ENCODE measurements at places on chromosomes 7 and 10.

- DNase-seq = no peak
Observed at GRCh38 chr10:129171812-129172211, 295.2 kb upstream of the MGMT start.

GRCh38 chr7:44685723-44686122 is 62.9 kb upstream of the ZMIZ2 start:
- no peak for DNase-seq

DNA sequence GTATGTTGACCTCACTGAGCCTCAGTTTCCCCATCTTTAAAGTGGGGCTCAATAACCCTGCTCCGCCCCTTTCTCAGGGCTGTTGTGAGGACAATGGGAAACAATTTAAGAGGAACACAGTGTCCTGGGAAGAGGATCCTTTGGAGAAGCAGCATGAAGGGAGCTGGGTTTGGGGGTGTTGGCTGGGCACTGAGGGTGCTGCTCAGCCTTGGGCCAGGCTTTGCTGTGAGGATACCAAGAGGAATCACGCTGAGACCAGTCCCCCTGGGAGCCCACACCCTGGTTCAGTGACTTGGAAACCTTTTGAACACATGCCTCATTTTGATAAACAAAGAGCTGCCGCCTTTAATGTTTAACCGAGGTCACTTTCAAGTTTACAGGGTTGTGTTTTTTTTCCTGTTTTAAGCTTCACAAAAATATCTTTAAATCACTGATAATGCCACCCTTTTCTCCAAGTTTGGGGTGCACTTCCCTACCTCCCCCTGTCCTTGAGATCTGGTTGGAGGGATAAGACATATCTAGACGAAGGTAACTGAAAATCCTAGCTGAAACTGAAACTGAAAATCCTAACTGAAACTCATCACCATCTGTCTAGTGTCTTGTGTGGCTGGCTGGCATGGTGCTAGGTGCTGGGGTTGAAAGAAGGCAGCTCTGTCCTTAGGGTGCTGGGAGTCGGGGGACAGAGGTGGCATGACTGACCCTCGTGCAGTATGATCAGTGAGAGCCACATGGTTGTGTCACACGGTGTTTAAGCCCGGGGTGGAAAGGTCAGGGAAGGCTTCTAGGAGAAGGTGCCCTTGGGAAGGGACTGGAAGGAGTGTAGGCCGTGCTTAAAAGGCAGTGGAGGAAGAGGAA is 27.7 kb downstream of the ZNF775 start:
- DNase-seq = no peak

GRCh38 chr10:90859321-90859751 is 1.5 kb upstream of the HTR7 start:
- DNase-seq = no peak

- no peak for DNase-seq
Observed at GRCh38 chr7:56287429-56288138, 171.4 kb upstream of the NUPR2 start.

GRCh38 chr10:110649347-110650264 is 5.5 kb downstream of the RBM20 start:
- no peak for DNase-seq

- DNase-seq = no peak
Observed at GRCh38 chr7:42491106-42491505, 254.1 kb upstream of the GLI3 start.

DNA sequence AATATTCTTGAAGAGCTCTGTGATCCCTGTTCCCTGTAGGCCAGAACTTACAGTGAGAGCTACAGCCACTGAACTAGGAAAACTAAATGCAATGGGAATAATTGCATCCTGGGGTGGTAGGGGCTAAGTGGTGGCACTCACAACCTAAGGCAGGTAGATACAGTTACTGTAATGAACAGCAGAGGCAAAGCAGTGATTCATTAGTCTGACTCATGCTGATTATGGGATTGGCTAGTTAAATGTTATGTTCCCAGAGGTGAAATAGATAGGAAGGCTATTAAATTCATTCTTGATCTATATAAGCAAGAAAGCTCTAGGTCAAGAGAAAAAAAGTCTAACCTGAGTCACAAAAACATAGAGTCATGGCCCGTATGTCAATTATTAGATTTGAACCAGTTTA is 173.1 kb upstream of the MALRD1 start:
- DNase-seq = no peak

GRCh38 chr7:138064856-138065357 is 11.4 kb upstream of the AKR1D1 start:
- no peak for DNase-seq

DNA sequence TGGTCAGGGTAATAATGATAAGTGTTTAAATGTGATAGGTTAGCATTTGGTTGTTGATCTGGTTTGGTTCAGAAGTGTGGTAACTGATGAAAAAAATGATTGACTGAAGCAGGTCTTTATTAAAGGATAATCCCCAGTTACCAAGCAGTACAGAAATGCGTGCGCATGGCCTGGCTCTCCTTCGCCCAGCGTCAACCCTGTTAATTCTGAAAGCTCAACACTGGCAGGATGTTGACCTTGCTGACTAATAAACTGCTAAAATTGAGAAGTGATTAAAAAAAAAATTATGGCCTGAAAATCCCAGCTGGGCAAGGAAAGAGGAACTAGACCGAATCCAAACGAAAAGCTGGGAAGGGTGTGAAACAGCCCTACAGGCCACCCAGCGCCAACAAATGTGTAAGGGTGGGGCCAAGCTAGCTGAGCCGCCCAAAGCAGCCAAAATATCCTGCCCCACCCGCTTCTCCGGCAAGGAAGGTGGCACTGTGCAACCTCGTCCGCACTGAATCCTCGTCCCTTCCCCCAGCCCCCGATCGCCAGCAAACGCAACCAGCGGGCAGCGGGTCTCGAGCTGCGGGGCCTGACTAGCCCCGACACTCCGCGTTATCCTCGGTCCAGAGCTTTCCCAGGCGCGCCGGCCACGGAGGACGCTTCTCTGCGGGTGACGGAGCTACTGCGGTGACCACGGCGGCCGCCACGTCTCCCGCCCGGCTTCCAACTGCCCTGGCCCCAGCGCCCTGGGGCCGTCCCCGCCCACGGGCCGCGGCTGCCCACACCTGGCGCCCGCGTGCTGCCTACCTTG is 561 bp downstream of the SHTN1 start:
- no peak for DNase-seq

- no peak for DNase-seq
Observed at GRCh38 chr10:17406036-17406834, 48.2 kb downstream of the ST8SIA6 start.

GRCh38 chr7:94425546-94425945 is 30.9 kb downstream of the COL1A2 start:
- no peak for DNase-seq

- no peak for DNase-seq
Observed at GRCh38 chr10:28008054-28008453, 9.2 kb upstream of the ODAD2 start.

GRCh38 chr7:30994206-30995100 is 30.7 kb downstream of the GHRHR start:
- DNase-seq = no peak

- DNase-seq = no peak
Observed at GRCh38 chr7:72336382-72336631, 75.8 kb downstream of the CALN1 start.

GRCh38 chr10:31884386-31884785 is 44.2 kb downstream of the ARHGAP12 start:
- DNase-seq = no peak

- no peak for DNase-seq
Observed at GRCh38 chr7:26668821-26669220, 195.6 kb downstream of the SKAP2 start.

DNA sequence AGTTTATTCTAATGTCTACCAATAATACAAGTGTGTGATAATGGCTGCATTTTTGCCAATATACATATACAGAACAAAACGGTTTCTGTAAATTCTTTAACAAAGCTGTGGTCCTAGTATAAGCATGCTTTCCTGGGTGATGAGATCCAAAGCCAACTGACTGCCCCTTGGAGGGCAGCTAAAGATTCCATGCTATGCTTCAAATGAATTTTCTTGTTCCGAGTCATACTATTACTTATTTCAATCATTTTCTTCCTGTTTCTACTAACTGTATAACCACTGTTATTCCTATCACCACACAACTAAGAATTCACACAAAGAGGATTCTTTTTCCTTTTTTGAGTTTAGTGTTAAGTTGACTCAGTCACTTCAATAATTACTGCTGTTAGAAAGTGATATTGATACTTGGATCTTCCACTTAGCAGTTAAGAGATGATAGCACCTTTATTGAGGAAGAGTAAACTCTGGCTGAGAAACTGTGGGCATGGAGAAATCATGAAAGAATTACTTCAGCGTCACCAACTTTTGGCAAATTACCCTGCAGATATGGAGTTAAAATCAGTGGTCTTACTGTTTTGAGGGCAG is 197.5 kb downstream of the ARL4A start:
- DNase-seq = no peak

DNA sequence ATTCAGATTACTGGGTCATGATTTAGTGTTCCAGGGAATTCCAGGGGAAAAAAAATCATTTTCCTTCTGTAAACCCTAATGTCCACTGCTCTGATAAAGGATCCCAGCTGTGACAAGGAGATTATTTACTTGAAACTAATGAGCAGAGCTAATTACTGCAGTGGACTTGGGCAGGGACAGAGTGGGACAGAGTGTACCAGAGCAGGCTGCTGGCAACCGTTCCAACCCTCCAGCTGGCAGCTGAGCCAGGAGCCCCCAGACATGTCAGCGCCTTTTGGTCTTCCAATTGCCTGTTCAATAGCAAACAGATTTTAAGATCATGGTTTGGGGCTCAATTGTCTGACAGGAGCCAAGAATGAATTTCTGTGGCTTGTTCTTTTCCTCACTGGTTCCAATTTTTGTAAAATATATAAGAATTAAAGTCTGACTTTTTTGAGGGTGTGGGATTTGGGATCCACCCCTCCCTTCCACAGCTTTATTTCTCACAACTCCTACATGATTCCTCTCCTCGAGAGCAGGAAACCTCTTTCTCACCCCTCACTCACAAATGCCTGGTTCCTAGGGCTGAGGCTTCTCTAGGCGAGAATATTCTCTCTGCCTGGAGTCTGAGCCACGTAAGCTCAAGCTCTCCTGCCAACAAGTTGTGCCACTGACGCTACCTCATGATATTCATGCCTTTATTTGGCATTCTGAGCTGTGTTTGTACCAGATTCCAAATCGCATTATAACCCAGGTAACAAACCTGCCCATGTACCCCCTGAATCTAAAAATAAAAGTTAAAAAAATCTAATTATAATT is 20.6 kb upstream of the FAM180A start:
- peak; percentile 18 for DNase-seq

DNA sequence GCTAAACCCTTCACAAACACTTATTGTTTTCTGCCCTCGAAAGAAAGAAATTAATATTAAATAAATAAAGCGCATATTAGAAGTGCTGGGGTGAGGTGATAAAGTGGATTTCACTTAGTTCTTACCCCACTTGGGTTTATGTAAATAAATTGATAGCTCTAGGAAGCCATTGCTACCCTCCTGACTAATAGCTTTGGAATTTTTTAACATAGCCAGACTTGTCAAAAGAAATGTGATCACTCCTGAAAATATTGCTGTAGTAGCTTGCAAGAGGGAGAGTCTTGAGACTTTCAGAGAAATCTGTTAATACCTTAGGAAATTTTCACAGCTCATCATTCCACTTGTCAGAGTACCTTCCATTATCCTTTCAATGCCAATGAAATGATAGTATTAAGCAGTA is 7.6 kb downstream of the ARL5B start:
- DNase-seq = no peak

- DNase-seq = no peak
Observed at GRCh38 chr7:116403265-116403664, 96.3 kb upstream of the CAV2 start.

DNA sequence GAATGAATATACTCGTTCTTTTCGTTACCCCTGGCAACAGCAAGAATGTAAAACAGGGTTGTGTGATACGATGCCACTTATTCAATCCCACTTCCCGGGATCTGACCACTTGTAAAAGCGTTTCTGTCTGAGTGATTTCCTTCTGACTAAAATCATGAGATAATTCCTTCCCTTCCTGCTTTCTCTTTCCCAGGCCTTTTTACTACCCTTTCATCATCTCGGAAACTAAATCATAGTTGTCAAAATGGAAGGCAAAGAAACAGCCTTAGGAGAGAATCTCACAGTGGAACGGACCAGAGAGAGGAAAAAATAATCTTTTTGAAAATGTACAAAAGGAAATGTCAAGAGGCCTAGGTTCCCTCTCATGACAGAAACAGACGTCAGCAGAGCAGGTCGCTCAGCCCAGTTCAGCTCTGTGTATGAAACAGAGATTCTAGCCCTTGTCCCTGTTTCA is 29.8 kb downstream of the DIP2C start:
- DNase-seq = no peak

DNA sequence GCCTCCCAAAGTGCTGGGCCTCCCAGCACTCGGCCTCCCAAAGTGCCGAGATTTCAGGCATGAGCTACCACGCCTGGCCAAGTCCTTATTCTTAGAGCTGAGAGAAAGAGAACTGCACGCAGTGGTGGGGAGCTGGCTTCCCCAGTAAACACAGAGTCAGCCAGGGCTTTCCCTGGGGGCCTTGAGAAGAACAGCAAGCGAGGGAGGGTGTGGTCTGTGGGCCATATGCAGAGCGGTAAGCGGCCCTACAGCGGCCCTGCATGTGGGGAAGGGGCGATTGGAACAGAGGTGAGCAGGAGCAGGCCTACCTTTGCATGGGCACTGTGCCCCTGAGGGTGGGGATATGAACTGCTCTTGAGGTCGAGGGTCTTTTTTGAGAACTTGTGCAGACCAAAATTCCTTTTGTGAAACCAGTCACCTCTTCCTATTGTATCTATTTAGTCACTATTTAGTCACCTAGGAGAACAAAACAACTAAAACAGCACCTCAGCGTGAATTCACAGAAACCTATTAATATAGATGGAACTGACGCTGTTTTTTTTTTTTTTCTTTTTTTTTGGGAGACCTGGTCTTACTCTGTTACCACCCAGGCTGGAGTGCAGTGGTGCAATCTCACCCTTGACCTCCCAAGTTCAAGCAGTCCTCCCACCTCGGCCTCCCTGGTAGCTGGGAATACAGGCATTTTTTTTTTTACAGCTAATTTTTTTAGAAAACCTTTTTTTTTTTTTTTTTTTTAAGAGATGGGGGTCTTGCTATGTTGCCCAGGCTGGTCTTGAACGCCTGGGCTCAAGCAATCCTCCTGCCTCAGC is 36.9 kb upstream of the SH2D4B start:
- DNase-seq = no peak

GRCh38 chr7:129083525-129083924 is 28.6 kb upstream of the TNPO3 start:
- DNase-seq = no peak

All from pons (tissue), 1 donor.